ENCODE measurements at places on chromosomes 6 and 20.

DNA sequence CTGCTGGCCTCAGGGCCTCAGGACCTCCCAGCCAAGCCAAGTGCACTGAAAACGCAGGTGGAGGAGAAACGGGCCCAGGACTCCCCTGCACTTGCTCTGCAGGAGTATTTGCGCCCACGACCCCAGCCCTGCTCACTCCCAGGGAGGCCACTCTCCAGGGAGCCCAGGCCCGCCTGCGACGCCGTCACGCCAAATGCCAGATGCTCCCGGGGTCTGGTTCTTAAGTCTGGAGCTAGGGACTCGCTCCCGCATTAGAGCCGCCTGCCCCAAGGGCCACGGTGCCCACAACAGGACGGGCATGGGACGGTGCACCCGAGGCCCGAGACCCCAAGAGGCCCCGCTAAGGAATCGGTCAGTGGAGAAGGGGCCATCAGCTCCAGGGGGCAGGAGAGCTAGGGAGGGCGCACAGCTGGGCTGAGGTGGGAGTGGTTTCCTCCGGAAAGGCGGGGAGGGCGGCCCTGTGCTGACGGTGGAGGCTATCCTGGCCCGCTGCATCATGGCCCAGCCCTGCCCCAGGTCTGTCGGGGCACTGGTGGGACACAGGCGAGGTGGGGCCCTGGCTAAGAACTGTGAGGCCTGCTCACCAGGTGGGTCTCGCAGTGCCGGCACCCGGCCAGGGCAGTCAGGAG, 44.1 kb upstream of the CHRNA4 start:
- no peak for DNase-seq

DNA sequence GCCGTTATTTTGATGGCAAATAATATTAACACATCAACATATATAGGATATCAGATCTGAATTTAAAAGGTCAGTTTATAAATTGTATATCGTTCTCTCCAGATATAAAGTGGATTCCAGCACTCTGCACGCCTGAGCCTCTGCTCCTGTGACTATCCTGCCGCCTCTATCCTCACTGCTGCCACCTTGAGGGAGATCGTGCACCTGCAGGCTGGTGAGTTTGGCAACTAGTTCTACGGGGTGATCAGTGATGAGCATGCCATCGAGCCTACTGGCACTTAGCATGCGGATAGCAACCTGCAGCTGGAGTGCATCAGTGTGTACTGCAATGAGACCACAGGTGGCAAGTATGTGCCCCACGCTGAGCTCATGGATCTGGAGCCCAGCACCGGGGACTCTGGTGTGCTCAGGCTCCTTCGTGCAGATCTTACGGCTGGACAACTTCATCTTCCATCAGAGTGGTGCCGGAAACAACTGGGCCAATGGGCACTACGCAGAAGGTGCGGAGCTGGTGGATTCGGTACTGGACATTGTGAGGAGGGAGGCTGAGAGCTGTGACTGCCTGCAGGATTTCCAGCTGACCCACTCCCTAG, 84.9 kb downstream of the FBXO5 start:
- peak; percentile 1 for DNase-seq

GRCh38 chr6:71730284-71730683, 156.1 kb upstream of the RIMS1 start:
- no peak for DNase-seq

- no peak for DNase-seq
Observed at GRCh38 chr20:37075932-37076685, 19.7 kb downstream of the RBL1 start.

DNA sequence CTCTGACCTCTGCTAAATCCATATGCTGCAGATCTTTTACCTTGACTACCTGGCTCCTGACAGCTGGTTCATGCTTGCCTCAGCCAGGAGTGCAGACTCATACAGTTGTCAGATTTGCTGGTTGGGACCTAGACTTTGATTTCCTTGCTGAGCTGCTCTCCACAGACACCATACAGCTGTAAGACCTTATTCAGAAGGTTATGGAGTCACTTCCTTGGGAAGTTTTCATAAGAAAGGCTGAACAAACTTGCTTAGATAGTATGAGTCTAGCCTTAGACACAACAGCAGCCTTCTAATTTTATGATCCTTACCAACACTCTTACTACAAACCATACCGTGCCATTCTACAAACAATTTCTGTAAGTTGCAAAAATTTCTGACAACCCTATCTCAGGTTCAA, 102.9 kb downstream of the EDN1 start:
- DNase-seq, result no peak

DNA sequence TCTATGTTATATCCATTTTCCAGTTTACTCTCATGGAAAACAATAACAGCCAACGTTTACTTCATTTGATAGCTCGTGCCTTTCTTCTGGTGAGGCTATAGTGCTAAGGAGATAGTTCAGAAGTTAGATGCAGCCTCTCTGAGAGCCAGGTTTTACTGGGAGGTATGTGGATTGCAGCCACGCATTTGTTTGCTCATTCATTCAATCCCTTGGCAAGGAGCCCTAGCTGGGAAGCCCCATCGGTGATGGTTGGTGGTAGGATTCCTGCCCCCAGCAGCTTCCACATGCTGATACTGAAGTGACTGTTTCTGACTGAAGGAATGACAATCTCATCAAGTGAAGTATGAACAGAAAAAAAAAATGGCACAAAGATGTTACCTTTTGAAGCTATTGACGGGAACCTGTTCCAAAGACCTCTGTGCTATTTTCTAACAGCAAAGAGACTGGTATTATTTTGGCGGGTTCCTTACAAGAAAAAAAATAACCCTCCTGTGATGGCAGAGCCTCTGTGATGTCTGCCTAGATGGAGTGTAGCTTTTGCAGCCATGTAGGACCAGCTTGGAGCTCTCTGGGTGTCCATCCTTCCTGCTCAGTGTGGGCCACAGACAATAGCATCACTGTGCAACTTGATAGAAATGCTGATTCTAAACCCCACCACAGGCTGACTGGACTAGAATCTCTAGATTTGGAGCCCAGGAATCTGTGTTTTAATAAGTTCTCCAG, 30.6 kb downstream of the SNAP25 start:
- no peak for DNase-seq

DNA sequence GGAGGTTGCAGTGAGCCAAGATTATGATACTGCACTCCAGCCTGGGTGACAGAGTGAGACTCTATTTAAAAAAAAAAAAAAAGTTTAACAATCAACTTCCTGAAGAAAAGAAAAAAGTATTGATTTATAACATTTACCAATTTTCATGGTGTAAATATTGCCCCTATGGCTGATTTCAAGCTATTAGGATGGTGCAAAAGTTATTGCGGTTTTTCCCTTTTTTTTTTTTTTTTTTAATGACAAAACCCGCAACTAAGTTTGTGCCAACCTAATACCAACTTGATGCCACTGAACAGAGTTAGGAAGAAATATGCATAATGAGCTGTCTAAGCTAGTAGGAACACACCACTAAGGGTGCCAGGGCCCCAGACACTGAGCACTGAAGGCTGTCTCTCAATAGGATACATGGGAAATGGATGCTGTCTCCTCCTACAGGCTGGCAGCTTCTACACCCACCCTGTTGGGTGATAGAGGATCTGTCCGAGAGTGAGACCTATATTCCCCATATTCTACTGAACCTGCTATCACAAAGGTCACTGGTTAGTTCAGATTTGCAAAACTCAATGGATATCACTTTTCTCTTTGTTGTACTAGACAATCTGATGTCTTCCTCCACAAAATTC, 6.5 kb upstream of the PERP start:
- no peak for DNase-seq

DNA sequence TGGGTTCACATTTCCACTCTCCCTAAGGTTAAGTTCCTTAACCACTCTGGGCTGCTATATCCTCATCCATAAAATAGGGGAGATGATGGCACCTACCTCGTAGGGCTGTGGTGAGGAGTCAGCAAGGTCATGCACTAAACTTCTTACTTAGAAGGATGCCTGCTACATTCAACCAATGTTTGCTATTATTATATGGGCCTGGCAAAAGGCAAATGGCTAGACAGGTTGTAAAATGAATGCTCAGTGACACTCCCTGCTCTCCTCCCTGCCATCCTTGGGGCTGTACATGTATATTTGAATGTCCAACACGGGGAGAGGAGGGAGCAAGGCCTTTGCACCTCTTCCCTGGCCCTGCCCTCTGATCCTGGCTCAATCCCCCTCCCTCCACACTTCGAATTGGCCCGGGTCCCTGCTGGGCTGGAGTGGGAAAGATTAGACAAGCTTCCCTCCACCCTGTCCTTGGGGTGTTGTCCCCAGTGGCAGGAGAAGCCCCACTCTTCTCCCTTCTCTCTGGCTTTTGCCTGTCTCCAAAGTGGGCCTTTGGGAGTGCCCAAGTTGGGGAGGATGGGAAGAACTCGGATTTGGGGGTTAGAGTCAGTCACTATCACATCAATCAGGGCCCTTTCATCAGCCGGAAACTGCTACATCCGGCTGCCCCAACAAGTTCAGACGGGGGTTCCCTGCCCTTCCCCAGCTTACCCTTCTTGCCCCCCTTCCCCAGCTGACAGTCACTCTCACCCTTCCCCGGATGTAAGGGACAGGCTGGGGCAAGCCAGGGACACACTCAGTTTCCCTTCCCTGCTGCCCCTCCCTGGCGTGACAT, 36.3 kb upstream of the VEGFA start:
- no peak for DNase-seq

- DNase-seq, result no peak
Observed at GRCh38 chr6:26555505-26556262, 17.5 kb downstream of the HMGN4 start.

- no peak for DNase-seq
Observed at GRCh38 chr6:6024220-6024619, 17.5 kb upstream of the NRN1 start.

GRCh38 chr6:19571176-19571575, 266.0 kb upstream of the ID4 start:
- DNase-seq, result no peak

- peak; percentile 54 for DNase-seq
Observed at GRCh38 chr6:72272958-72273357, 348.9 kb upstream of the KCNQ5 start.

DNA sequence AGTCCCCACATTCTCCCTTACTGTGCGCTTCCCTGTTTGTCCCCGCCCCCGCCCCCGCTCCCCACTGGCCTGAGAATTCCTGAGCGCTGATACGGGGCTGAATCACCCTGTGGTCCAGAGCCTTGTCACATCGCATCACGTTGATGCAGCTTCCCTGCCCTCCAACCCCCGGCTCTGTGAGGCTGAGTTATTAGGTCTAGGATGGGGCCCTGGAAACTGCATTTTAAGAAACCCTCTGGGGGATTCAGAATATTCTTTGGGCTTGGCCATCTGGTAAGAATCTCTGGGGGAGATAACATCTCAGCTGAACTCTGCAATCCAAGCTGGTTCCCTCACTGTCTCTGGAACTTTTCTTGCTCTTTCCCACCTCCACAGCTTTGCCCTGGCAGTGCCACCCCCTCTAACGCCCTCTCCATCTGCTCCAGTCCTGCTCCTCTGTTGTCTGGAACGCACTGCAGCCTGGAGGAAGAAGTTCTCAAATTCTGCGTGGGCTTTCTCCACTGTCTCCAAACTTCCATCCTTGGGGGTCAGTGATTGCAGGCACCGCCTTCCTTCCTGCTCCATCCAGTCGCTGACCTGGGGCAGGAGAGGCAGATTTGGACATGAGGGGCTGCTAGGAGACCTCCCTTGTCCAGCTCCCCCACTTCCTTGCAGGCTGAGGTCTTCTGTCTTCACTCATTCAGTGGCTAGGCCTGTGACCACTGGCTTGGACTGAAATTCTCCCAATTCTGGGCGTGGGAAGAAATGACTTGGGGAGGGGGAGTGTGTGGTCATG, 42.6 kb downstream of the KIAA1755 start:
- peak; percentile 85 for DNase-seq

GRCh38 chr20:14332866-14333265, 4.5 kb downstream of the FLRT3 start:
- DNase-seq, result no peak

DNA sequence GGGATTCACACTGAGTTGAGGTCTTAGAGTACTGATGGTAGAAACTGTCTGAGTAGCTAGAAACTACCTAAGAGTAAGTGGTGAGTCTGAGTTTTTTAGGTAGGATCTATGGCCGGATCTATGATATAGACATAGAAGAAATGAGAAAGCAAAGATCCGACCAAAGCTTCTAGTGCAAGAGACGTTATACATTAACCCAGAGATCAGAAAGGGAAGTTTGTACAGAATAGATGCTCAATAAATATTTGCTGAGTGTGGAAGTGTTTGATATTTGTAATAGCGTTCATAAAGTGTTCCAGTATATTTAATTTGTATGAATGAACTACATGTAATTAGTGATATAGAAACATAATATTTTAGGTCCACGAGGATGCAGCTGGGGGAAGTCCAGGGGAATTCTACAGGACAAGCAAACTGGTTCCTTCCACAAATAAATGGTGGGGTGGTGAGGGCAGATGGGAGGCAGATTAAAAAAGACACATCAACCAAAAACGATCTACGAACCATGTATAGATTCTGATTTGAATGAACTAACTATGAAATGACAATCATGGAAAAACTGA, 31.9 kb upstream of the JARID2 start:
- DNase-seq, result no peak

DNA sequence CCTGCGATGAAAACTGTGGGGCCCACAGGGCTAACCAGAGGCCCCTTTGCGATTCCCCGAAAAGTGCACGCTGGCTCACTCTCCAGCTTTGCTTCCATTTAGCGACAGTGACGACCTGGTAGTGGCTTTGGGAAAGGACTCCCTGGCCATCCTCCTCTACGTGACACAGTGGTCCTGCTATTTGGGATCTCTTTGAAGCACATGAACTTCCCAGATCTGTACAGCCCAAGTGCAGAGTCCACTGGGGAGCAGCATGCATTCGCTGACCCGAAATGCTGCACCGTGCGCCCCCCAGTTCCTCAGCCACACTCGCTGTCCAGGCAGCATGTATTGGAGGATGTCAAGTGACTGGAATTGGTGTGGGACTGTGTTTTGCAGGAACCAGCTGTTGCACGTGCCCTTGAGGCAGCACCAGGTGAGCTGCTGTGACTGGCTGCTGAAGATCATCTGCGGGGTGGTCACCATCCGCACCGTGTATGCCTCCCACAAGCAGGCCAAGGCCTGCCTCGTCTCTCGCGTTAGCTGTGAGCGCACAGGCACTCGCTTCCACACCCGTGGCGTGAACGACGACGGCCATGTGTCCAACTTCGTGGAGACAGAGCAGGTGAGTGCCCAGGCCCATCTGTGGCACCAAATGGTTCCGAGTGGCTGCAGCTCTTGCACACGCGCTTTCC, 51.6 kb downstream of the SYNJ2 start:
- no peak for DNase-seq

GRCh38 chr6:145643760-145644159, 91.6 kb downstream of the EPM2A start:
- DNase-seq, result no peak

Measured in fibroblast of skin of left biceps (primary cell).